ENCODE measurements at places on chromosomes 1 and 21. TPM values are rescaled to one million over a fixed set of nuclear protein-coding genes. Genes with fewer than 3 reads are reported as not detected.

DNA sequence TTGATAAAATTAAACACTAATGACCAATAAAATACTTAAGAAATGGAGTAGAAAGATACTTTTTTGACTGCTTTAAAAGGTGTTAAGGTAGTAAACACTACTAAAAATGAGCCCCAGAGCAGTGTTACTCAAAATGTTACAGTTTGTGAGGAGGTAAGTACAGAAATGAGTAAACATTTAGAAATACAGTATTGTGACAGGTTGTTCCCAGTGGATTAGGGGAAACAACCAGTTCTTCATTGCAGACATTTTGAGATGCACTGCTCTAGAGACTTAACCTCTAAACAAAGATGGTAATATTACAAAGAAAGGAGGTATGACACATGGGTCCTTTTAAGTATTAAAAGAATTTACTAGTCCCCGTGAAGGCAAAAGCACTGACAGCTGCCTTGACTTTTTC is 12.7 kb downstream of the DHX9 start:
- peaks cover 9% of the 10 kb centered on the region for H3K36me3 ChIP-seq
- no peak overlapping the region for H3K27ac ChIP-seq
- H3K27me3 ChIP-seq = no peaks in the 10 kb centered on the region
- no peaks in the 10 kb centered on the region for H3K4me1 ChIP-seq
- no peak overlapping the region for H3K4me3 ChIP-seq

DNA sequence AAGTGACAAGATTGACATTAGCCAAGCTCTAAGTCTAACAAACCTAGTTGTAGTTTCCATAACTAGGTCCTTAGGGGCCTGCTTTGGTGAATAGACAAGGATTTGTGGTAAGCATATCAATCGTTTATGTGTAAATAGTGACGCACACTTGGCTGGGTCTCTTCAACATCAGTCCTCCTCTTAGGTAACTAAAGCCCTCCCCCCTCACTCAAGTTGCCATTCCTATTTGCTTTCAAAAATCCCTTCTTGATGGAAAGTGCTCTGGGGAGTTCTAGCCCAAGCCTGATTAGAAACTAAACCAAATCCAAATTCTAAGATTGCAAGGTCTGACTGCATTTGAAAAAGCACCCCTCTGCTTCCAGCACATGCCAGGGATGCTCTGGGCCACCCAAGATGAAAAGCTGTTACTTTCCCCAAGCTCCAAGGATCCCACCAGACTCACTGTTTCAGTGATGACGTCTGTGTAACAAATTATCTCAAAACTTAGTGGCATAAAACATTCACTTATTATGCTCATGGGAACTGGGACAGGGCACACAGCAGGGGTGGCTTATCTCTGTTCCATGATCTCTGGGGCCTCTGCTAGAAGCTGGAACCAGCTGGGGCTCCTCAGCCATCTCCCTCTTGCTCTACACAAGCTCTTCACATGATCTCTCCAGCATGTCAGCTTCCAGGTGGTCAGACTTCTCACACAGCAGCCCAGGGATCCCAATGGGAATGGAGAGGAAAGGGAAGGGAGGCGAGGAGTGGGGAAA is 74.1 kb downstream of the RRAGC start:
- H3K27me3 ChIP-seq = no peaks in the 10 kb centered on the region
- no peak overlapping the region for H3K4me3 ChIP-seq
- DNase-seq = no peak
- no peaks in the 10 kb centered on the region for H3K36me3 ChIP-seq
- no peak overlapping the region for H3K27ac ChIP-seq

The RABGAP1L gene
- total RNA-seq = 159 TPM

- peaks cover 12% of the 10 kb centered on the region for H3K4me1 ChIP-seq
- H3K36me3 ChIP-seq = no peaks in the 10 kb centered on the region
- H3K27me3 ChIP-seq = no peaks in the 10 kb centered on the region
- no peak for DNase-seq
These were observed 644.0 kb downstream of the PTPRC start for GRCh38 chr1:199282751-199283305.

- no peak overlapping the region for H3K27ac ChIP-seq
- no peak overlapping the region for H3K4me3 ChIP-seq
- no peaks in the 10 kb centered on the region for H3K4me1 ChIP-seq
- H3K27me3 ChIP-seq = no peaks in the 10 kb centered on the region
These were observed 13.1 kb downstream of the EVA1C start for GRCh38 chr21:32425628-32426027.

The PRR9 gene
- total RNA-seq = not detected

All from B cell (primary cell).